ENCODE measurements at places on chromosomes 6 and 20. TPM values are rescaled to one million over a fixed set of nuclear protein-coding genes. Genes with fewer than 3 reads are reported as not detected.

SMPDL3A gene
- total RNA-seq: not detected

KDM1B gene
- total RNA-seq: 9.1 TPM

RSPO4 gene
- not detected for total RNA-seq

CEBPB gene
- 36.5 TPM for total RNA-seq

- no peak for DNase-seq
Observed at GRCh38 chr20:9632991-9633390, 118.6 kb downstream of the LAMP5 start.

DNA sequence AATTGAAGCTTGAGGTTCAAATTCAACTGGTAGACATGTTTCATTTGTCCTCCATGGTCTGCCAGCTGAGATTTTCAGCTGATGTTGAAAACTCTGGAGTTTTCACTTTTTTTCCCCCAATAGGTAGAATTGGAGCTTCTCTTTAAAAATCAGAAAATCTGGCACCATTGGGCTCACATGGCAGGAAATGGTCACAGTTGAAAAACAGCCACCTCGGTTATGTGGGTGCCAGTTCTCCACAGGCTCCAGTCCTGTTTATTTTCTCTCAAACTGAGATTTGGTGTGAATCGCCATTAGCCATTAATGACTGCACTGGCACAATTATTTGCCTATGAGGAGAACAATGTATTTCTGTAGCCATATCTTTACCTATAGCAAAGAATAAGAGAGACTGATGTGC, 171.4 kb upstream of the TFAP2D start:
- DNase-seq: no peak

KHDC1L gene
- not detected for total RNA-seq

Data from activated CD4-positive, alpha-beta memory T cell treated with anti-CD3 and anti-CD28 coated beads, Interleukin-2, amount 10 ng/mL, durations not matched to agents 7 days and 5 days (primary cell).